Activated effector memory CD4-positive, alpha-beta T cell treated with anti-CD3 and anti-CD28 coated beads, Interleukin-2, amount 50 U/mL, for 16 hours (primary cell): ENCODE measurements at places on chromosomes 4 and X.

GRCh38 chr4:98794565-98795205 lies 134.2 kb downstream of the EIF4E start:
- DNase-seq, result peak; percentile 73

- no peak for DNase-seq
These were observed 225.7 kb downstream of the GRID2 start for GRCh38 chr4:92529510-92529909.

DNA sequence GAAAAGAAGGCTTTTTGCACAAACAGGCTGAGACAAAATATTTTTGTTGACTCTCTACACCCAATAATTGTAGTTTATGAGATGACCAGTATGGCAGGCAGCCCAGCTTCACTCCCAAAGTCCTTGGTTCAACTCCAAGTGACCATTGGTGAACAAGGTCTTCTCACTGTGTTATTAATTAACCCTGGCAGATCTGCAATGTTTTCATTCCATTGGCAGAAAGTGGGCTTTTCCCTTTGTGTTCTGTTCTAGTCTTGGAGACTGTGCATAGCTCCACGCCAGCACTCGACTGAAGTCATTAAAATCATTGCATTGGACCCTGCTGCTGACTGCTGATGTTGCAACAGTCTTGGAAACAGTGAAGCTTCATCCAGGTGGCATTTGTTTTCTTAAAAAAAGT lies 277.3 kb upstream of the HAND2 start:
- no peak for DNase-seq

GRCh38 chrX:129798888-129799287 lies 19.1 kb downstream of the SASH3 start:
- DNase-seq, result peak; percentile 76

GRCh38 chr4:129355516-129355915 lies 259.6 kb downstream of the C4orf33 start:
- no peak for DNase-seq

DNA sequence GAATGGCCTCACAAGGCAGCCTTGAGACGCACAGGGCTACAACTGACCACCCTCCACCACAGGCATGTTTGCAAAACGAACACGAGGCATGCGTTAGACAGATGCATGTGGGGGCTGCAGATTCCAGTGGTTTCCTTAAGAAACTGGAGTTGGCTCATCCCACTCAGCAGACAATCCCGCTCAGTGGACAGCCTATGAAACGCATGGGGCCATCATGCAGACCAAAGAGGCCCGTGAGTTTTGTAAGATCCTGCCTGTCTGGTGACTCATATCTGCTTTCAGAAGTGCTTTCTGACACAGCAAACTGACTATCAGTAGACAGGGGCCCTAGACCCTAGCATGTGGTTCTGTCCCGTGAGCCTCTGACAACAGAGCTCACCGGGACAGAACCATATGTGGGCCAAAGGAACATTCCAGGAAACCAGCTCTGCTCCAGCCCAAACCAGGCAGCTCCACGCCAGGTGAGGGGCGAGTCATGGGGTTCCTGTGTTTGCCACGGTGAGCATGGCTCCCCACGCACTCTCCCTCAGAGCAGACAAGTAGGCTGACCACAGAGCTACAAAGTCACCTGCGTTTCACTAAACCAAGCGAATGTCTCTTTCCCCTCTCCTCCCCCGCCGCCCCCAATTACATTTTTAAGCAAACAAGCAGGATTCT lies 74.4 kb downstream of the MTMR1 start:
- DNase-seq, result no peak

GRCh38 chrX:42615161-42615563 lies 162.8 kb downstream of the PPP1R2C start:
- DNase-seq, result peak; percentile 56

DNA sequence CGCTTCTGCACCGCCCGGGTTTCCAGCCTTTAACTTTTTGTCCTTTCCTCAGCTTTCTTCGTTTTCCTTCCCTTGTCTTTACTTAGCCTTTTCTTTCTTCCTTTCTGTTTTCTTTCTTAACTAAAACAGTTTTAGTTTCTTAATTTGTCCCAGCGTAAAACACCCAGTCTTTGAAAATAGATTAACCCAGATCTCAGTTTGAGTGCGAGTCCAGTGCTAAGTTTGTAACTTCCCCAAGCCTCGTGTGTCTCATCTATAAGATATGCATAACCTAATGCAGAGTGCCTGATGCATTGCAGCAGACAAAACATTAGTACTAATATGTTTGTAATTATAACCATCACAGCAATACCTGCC lies 460 bp upstream of the GEMIN8 start:
- no peak for DNase-seq

- no peak for DNase-seq
These were observed 28.8 kb downstream of the ATP8A1 start for GRCh38 chr4:42627885-42628646.

DNA sequence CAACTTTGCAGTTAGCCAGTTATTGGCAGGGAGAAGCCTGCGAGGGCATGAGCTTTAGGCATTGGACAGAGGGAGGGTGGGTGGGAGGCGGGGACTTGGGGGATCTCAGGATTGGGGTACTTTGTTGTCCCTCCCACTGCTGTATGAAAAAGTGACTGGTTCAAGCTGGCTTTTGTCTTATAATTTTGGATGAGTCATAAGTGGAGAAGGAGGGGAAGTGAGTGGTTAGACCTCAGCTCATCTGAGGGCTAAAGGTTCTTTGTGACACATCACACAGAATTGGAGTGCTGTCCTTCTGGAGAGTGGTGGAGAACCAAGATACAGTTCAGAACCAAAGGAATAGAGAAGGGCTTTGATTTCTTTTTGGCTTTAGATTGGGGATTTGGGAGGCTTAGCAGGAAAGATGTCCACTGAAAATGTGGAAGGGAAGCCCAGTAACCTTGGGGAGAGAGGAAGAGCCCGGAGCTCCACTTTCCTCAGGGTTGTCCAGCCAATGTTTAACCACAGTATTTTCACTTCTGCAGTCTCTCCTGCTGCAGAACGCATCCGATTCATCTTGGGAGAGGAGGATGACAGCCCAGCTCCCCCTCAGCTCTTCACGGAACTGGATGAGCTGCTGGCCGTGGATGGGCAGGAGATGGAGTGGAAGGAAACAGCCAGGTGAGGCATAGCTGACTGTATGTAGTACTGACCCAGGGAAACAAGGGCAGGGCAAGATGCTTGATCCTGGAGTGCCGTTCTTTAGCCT lies at the start of gene SLC4A4:
TSS of gene SLC4A4 (plus strand) at position 175 of the 748 bp plus-strand sequence.
- DNase-seq, result no peak

DNA sequence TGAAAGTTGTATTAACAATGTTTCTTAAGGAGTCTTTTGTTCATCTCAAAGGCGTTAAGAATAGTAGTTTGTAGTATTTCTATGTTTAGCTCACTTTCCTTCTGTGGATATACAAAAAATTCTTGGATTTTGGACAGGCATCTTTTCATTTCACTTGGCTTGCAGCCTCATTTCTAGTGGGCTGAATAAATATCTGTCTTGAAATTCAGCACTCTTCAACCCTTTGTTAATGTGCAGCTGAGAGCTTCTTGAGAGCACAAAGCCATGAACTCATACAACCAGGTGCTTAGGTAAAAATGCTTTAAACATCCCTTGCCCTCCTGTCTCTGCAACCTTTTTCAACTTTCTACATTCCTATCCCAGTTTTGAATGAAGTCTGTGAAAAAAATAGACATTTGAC lies 1003.2 kb downstream of the C4orf33 start:
- DNase-seq, result no peak

DNA sequence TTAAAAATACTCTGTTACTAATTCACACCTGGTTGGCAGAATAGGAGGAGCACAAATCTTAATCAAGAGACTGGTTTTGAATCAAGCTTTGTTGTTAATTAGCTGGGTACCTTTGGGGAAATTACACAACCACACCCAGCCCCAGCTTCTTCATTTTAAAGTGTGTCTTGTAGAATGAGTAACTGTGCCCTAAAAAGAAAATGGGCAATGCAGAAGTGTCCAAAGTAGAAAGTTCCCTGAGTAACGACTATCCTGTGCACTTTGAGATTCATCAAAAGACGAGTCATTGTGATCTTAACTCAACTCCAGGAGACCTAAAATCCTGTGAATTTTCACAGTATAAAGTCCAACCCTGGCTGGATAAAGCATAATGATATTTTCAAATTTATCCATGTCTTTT lies 792.3 kb upstream of the HS3ST1 start:
- no peak for DNase-seq

DNA sequence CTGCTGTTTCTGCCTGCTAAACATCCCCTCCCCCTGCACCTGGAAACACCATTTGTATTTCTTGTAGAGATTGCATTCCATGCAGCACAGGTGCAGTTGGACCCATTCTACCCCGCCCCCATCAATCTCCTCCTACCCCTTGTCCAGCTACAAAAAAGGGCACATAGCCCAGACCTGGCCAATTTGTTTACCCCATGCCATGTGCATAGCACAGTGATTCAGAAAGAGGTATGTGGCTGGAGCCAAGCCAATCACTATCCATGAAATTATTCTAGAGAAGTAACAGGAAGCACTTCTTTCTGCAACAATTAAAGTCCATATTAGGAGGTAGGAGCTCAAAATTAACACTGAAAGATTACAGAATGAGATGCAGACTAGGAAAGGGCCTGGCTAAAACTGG lies 20.2 kb upstream of the TMEM184C start:
- DNase-seq, result no peak

DNA sequence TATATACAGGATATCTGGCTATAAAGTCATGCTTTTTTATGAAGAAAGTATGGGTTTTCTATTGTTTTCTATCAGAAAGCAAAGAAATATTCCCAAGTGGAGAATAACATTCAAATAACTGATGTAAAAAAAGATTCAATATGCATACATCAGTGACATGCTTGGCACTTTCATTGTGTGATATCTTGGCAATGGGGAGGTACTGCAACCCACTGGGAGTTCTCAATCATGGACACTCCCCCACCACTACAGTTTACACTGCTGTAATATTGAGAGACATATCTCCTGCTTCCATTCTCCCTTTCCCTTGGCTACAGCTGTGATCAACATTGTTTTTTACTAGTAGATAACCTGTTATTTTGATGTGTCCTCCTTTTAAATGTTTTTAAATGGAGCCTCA lies 257.8 kb downstream of the CAMK2D start:
- DNase-seq, result no peak

DNA sequence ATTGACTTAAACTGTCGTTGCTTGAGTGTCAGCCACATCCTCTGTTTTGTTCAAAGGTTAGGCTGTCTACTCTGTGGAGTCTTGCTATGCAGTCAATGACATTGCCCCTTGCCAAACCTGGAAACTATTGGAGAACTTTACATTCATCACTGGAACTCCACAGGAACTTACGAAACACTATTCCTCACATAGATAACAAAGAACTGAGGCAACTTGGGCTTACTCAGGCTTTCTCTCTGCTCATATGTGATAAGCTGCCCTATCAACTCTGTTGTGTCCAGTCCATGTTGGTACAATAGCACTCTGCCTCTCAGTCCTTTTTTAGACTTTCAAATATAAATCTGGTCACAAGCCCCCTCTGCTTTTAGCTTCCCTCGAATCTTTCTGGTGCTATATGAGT lies 9.4 kb downstream of the NPY5R start:
- no peak for DNase-seq

DNA sequence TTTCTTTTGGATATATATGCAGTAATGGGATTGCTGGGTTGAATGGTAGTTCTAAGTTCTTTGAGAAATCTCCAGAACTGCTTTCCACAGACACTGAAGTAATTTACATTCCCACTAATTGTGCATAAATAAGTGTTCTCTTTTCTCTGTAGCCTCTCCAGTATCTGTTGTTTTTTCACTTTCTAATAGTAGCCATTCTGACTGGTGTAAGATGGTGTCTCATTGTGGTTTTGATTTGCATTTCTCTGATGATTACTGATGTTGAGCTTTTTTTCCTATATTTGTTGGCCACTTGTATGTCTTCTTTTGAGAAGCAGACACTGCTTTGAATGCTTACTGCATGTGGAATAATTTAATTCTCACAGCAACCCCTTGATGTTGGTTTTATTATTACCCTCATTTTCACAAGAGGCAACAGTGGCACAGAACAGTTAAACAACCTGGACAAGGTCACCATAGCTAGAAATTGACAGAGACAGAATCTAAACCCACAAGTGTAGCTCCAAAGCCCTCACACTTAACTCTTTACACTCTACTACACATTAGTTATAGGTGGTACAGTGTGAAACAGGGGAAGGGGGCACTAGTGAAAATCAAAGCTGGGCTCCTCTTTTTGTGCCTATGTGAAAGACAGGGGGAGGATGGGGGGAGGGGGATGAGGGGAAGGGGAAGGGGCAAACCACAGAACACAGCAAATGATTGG lies 96.1 kb downstream of the REELD1 start:
- no peak for DNase-seq

DNA sequence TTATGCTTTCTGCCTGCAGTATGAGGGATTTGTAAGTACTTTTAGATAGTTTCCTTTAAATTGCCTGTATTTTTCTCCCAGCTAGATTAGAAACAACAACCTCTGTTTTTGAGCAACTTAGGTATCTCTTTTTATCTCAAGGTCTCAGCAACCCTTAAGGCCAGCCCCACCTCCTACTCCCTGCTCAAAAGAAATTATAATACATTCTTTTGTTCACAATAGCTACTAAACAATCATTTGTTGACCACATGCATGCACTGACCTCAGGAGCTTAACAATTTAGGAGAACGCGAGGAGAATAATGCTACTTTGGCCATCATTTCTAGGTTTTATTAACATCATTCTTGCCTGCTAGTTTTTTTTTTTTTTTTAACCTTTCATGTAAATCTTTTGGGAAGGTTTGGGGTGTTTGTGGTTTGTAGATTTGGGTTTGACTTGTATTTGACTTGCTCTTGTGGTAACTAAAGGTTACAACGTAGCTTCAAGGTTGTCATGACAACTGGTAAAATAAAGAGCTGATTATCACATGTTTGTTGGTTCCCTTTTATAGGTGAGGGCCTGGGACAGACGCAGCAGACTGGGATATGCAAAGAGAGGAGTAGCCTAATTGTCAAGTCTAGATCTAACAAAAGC lies 145.4 kb upstream of the PLAC1 start:
- DNase-seq, result no peak

GRCh38 chrX:135185795-135186443 lies 14.7 kb upstream of the CT55 start:
- DNase-seq, result peak; percentile 69

- DNase-seq, result no peak
These were observed 44.0 kb upstream of the ZCCHC12 start for GRCh38 chrX:118779581-118779980.

DNA sequence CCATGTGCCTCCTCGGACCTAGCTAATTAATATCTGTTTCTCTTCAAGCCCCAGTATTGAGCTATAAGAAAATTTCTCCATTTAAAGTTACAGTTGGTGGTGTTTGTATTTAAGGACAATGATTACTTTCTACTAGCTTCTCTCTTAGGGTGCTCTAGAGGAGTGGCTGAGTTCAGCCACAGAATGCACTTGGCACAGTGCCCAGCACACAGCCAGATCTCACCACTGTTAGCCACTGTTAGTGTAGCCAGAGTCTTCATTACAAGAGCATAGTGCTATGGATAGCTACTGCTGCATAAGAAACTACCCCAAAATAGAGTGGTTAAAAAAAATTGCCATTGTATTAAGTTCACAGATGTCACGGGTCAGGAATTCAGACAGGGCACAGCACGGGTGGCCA lies 421.3 kb downstream of the BCOR start:
- no peak for DNase-seq

- no peak for DNase-seq
These were observed 165.6 kb downstream of the C4orf33 start for GRCh38 chr4:129261584-129261983.
